ENCODE measurements at places on chromosomes 13 and 19.

- DNase-seq, result no peak
These were observed 10.5 kb upstream of the ATP11A start for GRCh38 chr13:112679381-112679780.

DNA sequence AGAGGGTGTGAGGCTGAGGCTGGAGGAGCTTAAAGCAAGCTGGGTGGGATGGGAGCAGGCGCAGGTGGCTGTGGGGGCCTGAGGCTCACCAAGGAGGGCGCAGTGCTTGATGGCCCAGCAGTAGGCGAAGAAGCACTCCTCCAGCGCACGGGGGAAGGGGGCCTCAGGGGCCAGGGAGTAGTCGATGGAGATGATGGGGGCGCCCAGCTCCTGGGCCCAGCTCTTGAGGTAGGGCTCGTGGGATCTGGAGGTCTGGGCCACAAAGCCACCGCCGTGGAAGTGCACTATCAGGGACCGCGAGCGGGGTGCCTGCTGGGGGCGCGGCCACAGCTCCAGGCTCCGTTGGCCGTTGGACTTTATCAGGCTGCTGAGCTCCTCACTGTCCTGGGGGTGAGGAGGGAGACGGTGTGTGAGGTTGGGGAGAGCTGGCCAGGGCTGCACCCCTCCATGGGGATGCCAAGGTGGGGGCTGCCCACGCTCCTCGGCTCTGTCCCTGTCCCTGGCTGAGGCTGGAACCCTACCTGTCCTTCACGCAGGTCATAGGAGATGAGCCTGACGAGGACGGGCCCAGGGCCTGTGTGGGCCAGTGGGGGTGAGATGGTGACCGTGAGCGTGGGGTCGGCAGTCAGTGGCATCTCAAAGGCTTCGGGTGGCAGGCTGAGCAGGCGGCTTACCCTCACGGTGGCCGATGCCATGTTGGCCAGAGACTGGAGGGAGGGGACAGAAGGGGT lies 17.2 kb upstream of the CNFN start:
- DNase-seq, result no peak

- DNase-seq, result no peak
These were observed 47.5 kb downstream of the ZNF536 start for GRCh38 chr19:30419568-30420180.

- peak; percentile 87 for DNase-seq
These were observed 3.9 kb downstream of the SLC1A5 start for GRCh38 chr19:46784262-46785053.

DNA sequence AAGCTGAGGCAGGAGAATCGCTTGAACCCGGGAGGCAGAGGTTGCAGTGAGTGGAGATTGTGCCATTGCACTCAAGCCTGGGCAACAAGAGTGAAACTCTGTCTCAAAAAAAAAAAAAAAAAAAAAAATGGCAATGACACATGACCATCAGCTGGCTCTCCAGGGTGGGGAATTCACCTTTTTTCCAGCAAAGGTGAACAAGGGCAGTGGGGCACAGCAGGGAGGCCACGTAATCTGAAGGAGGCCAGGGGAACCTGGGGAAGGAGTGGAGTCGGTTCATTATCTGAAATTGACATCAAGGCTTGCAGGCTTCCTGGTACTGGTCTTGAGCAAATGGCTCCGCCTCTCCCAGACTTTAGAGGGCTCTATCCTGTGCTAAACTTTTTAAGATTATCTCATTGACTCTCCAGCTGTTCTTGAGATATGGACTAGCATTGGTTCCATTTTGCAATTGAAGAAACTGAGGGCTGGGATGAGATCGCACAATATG lies 28.1 kb downstream of the KEAP1 start:
- DNase-seq, result no peak

DNA sequence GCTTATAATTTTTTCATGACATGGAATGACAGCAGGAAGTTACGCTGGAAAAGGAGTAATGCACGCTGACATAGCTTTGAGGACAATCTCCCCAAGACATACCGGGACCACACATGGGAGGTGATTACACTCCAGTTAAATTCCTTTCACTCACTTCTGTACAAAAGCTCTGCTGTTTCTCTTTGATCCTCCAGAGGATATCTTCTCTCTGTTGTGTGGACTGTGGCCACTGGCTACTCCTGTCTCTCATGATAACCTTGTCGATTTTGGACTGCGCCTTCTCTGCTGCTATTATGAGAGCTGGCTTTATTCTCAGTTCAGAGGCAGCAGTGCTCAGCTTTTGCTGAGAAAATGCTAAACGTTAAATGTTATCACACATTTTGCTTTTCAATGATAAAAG lies 464.6 kb downstream of the FGF9 start:
- DNase-seq, result no peak

DNA sequence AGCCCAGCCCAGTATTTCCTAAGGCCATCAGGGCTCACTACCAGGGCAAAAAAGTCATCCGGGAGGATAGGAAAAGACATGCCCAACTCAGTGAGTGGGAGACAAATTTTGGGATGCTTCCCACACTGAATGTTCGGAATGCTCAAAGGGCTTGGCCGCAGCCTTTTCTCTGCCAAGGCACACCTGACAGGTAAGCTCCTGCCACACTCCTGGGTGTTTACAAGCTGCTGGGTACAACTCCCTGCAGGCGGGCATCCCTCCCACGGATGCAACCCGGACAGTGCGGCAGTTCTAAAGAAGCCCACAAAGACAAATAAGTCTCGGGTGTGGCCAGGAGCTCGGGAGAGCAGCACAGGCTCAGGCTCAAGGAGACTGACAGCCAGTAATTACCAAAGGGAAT lies 28.1 kb downstream of the SLC7A1 start:
- DNase-seq, result no peak

- no peak for DNase-seq
These were observed 1216.0 kb upstream of the PCDH20 start for GRCh38 chr13:62631619-62632018.

DNA sequence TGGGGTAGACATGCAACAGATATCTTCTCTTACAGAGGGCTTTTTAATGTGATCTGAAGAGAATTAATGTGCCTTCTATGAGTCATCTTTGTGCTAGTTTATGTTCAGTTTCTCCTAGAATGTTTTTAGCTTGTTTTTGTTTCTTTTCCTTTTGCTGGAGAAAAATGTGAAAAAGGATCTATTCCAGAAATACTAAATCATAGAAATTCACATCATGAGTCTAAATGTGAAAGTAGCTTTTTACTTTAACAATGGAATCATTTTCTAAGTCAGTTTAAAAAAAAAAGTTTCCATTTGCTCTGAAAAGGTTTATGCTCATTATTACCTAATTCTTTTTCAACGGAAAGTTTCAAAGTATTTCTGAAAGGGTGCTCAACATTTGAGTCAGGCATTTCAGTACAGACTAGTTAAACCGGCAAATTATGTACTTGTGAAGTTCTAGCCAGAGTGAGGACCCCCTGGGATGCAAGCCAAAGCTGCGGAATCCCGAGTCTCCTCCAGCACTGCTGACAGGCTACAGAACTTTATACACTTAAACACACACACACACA lies 72.9 kb downstream of the SPATA13 start:
- no peak for DNase-seq

DNA sequence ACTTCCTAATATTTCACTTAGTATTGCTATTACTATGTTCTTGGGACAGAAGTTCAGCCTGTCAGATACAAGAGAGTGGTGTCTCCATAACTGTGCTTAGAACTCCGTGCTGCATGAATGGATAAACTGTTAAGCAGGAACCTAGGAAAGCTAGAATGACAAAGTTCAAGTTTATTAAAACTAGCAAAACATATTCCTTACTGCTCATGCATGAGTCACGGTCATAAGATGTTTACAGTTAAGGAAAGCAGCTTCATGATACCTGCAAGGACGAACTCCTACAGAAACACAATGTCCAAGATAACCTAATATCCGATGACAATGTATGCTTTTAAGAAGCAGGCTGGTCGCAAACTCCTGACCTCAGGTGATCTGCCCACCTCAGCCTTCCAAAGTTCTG lies 6.0 kb upstream of the ZNF765 start:
- no peak for DNase-seq

- peak; percentile 56 for DNase-seq
These were observed 43.1 kb downstream of the PCCA start for GRCh38 chr13:100131863-100132574.

GRCh38 chr19:38713227-38713649 lies 31.0 kb downstream of the CAPN12 start:
- no peak for DNase-seq

GRCh38 chr19:40521276-40521675 lies 54.5 kb downstream of the SPTBN4 start:
- no peak for DNase-seq

GRCh38 chr19:29757551-29757950 lies 42.5 kb upstream of the C19orf12 start:
- no peak for DNase-seq

DNA sequence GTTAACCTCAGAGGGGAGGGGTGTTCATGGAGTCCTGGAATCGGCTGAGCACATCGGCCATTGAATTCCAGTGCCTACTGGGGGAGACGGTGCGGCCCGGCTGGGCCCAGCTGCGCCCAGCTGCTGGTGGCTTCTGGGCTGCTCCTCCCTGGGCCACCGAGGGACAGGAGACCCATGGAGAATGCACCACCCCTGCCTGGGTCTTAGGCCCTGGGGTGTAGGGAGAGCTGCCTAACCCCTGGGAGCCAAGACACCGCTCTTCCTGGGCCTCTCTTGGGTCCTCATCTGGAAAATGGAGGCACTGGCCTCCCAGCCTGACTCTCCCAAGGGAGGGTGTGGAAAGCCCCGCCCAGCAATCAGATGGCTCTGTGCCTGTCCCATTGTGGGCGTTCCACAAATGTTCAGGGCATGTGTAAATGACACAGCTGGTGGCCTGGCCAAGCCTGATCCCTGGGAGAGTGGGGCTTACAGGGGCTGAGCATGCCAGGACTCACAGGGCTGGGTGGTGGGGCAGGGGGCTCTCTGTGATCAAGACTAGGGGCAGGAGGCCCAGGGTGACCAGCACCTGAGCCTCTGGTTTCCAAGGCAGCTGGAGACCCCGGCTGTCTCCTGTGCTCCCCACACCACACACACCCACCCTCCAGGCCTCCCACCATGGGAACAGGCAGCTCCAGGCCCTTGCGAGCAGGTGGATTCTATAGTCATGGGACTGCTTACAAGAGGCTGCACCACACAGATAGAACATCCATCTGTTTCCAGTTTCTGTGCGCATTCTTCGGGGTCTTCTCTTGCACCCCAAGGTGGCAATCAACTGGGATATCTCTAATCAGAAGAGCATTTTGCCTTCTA lies 150.9 kb downstream of the URI1 start:
- DNase-seq, result no peak

DNA sequence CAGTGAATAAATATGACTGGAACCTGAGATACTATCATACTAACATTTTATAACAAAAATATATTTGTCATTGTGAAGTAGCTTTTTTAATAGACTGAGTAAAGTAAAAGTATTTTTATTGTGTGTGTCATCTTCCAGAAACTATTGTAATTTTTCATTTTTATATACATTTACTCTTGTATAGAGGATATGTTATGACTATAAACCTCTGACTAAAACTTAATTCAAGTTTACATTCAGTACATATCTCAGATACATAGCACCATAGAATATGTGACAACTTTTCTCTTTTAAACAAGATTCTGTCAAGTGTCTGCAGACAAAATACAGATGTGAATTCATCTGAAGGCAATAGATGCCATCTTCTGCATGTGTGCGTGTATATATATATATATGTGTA lies 704.3 kb downstream of the SLITRK1 start:
- DNase-seq, result no peak

- no peak for DNase-seq
These were observed 311.6 kb downstream of the ENOX1 start for GRCh38 chr13:43475140-43475539.

Measured in HS-27A (cell line).